ENCODE measurements at places on chromosomes 7 and 10. TPM values are rescaled to one million over a fixed set of nuclear protein-coding genes. Genes with fewer than 3 reads are reported as not detected.

Gene COBL
- total RNA-seq = 1.5 TPM

Gene BAIAP2L1
- 3.6 TPM for total RNA-seq

Gene NKX2-3
- 0.60 TPM for total RNA-seq

Gene MYL7
- total RNA-seq = not detected

Gene ANKRD30A
- not detected for total RNA-seq

DNA sequence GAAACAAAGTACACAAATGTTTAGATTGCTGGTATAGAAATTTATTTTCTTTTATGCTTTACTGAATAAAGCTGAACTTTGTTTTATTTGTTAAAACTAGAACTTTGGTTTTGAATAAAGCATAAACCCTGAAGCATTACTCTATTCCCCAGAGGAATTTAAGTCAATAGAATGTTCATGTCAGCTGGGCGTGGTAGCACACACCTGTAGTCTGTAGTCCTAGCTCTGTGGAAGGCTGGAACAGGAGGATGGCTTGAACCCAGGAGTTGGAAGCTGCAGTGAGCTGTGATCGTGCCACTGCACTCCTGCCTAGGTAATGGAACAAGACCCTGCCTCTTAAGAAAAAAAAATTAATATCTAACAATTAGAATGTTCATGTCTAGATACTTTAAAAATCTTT lies 139.0 kb upstream of the ASAH2 start:
- H3K27me3 ChIP-seq = no peaks in the 10 kb centered on the region
- no peak overlapping the region for H3K27ac ChIP-seq
- H3K4me1 ChIP-seq = peaks cover 5% of the 10 kb centered on the region
- no peak overlapping the region for H3K4me3 ChIP-seq
- H3K36me3 ChIP-seq = no peaks in the 10 kb centered on the region

- DNase-seq = peak; percentile 49
- H3K27ac ChIP-seq = no peak overlapping the region
- H3K27me3 ChIP-seq = no peaks in the 10 kb centered on the region
- no peaks in the 10 kb centered on the region for H3K36me3 ChIP-seq
- no peak overlapping the region for H3K4me3 ChIP-seq
- H3K4me1 ChIP-seq = no peaks in the 10 kb centered on the region
Observed at GRCh38 chr7:366161-366803, 76.3 kb downstream of the FOXL3 start.

Data from aorta (tissue), 5 donors.